ENCODE measurements at places on chromosomes 6 and 20. TPM values are rescaled to one million over a fixed set of nuclear protein-coding genes. Genes with fewer than 3 reads are reported as not detected.
A peak's percentile ranks its signal among the peaks of the same experiment; 100 is the strongest.

- no peak for ATAC-seq
Measured at GRCh38 chr6:5164092-5164491, 79.0 kb downstream of the PPP1R3G start.

DNA sequence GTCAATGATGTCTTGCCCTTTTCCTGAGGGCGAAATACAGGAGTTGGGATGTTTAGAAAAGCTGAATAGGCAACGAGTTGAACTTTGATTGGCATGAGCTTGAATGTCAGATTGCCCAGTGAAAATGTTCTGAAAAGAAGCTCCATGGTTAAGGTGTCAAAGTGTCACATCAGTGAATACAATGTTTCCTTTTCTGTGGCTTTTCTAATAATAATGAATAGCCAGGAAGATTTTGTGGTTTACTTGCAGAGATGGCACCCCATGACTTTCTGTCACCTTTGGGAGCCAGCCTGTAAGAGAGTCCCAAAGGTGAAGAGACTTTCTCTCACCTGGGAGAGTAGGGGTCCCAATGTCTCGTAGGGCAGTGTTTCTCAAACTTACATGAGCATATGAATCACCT lies 119.2 kb downstream of the KCNQ5 start:
- no peak for ATAC-seq

DNA sequence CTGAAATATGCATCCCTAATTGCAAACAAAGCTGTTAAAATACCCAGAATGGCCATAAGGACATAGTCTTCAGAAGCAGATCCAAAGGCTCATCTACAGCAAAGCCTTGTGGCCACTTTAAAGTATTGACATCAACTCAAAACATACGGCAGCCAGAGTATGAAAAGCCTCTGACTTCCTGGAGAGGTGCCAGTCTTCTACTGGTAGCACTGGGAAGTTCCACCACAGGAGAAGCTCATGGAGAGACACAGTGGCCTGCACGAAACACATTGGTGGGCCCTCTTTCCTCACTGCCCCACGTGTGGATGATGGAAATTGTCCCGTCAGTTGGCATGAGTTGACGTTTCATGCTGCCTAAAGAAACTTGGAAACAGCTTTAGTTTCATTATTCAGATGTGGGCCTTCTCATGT lies 202.6 kb upstream of the HEY2 start:
- peak; percentile 86 for ATAC-seq

DNA sequence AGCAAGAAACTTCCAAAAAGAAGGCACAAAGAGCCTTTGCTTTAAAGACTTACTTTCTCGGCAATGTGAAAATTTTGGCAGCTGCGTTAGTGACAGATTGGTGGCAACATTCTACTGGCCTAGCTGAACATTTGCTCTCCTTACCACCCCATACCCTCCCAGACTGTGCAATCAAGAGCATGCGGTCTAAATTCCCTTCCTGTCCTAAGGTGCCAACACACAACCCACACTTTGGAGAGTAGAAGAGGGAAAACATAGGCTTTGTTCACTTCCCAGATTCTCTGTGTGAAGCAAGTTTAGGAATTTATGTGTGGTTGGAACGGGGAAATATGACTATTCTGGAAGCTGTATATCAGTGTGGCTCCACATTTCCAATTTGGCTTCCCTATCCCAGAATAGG lies 29.8 kb upstream of the NEDD9 start:
- no peak for ATAC-seq

- no peak for ATAC-seq
Measured at GRCh38 chr6:131381709-131382093, 191.3 kb upstream of the ARG1 start.

DNA sequence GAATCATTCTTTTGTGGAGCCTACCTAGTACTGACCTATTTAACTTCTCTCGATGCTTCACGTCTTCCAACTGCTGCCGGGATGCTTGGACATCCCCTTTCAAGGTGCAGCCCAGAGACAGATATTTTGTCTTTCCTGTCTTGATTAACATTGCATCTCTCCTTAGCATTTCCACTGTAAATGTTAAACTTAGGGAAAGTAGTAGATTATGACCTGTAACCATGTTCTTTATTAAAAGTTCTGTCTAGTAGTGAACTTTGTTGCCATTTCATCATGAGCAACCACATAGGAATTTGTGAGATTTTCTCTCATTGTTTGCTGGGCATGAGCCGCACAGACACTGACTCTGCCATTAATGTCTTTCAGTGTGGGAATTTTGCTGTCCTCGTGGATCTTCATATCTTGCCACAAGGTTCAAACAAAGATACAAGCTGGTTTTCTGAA lies 117.9 kb downstream of the JAG1 start:
- ATAC-seq, result no peak

DNA sequence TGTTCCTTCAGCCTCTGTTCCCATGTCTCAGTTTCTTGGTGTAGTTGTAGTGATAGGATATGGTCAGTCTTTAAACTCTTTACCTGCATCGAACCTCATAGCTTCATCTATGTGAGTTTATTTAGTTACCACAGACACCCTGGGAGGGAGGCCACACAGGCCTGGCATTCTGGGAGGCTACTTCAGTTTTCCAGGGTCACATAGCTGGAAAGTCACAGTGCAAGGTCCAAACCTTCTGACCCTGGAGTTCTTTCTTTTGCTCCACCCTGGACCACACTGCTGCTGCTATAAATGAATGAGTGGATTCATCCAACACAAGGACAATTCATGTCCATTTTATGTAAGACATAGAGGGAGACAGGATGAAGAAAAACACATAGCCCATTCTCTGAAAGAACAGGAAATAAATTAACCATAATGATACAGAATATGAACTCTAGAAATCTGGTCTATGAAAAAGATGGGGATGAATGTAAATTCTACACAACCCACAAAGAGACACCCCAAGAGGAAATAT lies 60.8 kb downstream of the LAMA4 start:
- ATAC-seq, result no peak

DNA sequence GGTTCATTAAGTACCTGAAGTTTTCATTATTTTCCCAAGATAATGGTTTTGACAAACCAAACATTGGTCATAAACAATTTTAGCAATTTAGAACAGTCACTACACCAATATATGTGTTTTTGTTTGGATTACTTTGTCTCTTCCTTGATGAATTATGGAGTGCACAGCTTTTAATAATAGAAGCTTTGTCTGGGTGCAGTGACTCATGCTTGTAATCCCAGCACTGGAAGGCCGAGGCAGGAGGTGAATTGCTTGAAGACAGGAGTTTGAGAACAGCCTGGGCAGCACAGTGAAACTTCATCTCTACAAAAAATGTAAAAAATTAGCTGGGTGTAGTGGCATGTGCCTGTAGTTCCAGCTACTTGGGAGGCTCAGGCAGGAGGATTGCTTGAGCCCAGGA lies 89.4 kb upstream of the ANKEF1 start:
- no peak for ATAC-seq

- ATAC-seq, result no peak
Measured at GRCh38 chr6:169937389-169938261, 186.2 kb downstream of the ERMARD start.

GRCh38 chr6:97064578-97064977 lies 140.1 kb downstream of the KLHL32 start:
- no peak for ATAC-seq

DNA sequence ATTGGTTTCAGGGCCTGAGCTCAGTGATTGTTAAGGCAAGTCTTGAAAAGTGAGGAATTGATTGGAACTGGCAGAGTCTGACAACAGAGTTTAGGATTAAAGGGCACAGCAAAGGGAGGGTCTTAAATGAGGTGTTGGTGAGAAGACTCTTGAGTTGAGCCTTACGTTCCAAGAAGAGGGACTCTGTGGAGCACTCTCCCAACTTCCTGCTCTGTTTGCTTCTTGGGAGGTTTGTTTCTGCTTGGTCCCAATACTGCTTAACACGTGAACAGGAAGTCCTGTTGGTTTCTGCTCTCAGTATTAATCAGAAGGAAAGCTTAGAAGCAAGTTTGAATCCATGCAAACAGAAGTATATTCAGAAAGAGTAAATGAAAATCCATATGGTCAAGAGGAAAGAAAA lies 15.6 kb upstream of the SYNDIG1 start:
- no peak for ATAC-seq

Gene OOEP
- total RNA-seq, result not detected

Gene WDR46
- total RNA-seq, result 101 TPM

Gene SLC17A1
- not detected for total RNA-seq

Gene NELFE
- total RNA-seq, result 91.1 TPM

Data from motor neuron (in vitro differentiated cells).